ENCODE measurements at places on chromosomes 6 and 20. TPM values are rescaled to one million over a fixed set of nuclear protein-coding genes. Genes with fewer than 3 reads are reported as not detected.

Gene TMEM217
- total RNA-seq = 4.2 TPM

- H3K36me3 ChIP-seq = no peaks in the 10 kb centered on the region
- no peak for DNase-seq
- H3K4me3 ChIP-seq = no peak overlapping the region
- H3K27me3 ChIP-seq = no peaks in the 10 kb centered on the region
- H3K4me1 ChIP-seq = no peaks in the 10 kb centered on the region
These were observed 318.9 kb downstream of the CLIC5 start for GRCh38 chr6:45696738-45697137.

DNA sequence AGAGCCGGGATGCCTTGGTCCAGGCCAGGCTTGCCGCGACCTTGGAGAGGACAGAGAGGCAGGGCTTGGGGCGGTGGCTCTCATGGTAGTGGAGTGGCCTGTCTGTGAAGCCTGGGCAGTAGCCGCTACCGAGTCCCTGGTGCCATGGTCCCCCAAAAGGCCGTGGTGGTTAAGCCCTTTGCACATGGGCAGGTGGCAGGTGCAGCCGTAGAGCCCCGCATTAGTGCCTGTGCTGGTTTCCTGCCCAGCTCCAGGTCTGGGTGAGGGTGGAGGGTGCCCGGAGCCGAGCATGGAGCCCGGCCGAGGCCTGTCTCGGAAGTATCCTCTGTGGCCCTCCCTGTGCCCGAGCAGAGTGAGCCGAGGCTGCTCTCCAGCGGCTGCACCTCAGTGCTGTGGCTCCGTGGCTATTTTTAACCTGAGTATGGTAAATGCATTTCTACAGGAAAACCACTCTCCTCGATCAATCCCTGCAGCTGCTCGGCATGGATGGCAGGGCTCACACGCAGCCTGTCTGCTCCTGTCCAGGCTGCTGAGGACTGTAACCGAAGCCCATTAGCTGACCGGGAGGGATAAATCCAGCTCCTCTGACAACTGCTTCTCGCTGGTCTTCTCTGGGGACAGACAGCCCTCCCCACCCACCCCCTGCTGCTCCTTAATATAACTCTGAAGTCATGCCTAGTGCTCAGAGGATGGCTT lies 36.3 kb upstream of the GATA5 start:
- no peak for DNase-seq
- H3K36me3 ChIP-seq = no peaks in the 10 kb centered on the region
- no peaks in the 10 kb centered on the region for H3K4me1 ChIP-seq
- no peak overlapping the region for H3K27ac ChIP-seq

Gene OPN5
- total RNA-seq = not detected

GRCh38 chr6:25511376-25511775 lies 140.6 kb upstream of the SCGN start:
- H3K4me3 ChIP-seq = no peak overlapping the region
- H3K36me3 ChIP-seq = no peaks in the 10 kb centered on the region
- no peak overlapping the region for H3K27ac ChIP-seq
- H3K27me3 ChIP-seq = no peaks in the 10 kb centered on the region

DNA sequence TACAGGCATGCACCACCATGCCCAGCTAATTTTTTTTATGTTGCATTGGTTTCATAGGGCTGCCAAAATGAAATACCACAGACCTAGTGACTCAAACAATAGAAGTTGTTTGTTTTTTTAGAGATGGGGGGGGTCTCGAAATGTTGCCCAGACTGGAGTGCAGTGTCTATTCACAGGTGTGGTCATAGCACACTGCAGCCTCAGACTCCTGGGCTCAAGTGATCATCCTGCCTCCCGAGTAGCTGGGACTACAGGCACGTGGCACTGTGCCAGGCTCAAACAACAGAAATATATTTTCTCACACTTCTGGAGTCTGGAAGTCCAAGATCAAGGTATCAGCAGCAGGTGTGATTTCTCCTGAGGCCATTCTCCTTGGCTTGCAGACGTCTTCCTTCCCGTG lies 6.6 kb upstream of the SLC16A10 start:
- H3K36me3 ChIP-seq = no peaks in the 10 kb centered on the region
- no peaks in the 10 kb centered on the region for H3K4me1 ChIP-seq
- no peaks in the 10 kb centered on the region for H3K27me3 ChIP-seq
- H3K4me3 ChIP-seq = no peak overlapping the region
- DNase-seq = no peak

- no peaks in the 10 kb centered on the region for H3K27me3 ChIP-seq
- H3K27ac ChIP-seq = no peak overlapping the region
- no peak for DNase-seq
- no peaks in the 10 kb centered on the region for H3K36me3 ChIP-seq
- H3K4me3 ChIP-seq = no peak overlapping the region
- no peaks in the 10 kb centered on the region for H3K4me1 ChIP-seq
These were observed 30.5 kb downstream of the MDGA1 start for GRCh38 chr6:37667050-37667814.

Gene PPP1R14C
- 1.4 TPM for total RNA-seq

Gene CTAGE9
- not detected for total RNA-seq

GRCh38 chr6:122061855-122062254 lies 337.6 kb upstream of the HSF2 start:
- no peaks in the 10 kb centered on the region for H3K27me3 ChIP-seq
- no peaks in the 10 kb centered on the region for H3K4me1 ChIP-seq
- no peaks in the 10 kb centered on the region for H3K36me3 ChIP-seq
- H3K27ac ChIP-seq = no peak overlapping the region
- no peak for DNase-seq

DNA sequence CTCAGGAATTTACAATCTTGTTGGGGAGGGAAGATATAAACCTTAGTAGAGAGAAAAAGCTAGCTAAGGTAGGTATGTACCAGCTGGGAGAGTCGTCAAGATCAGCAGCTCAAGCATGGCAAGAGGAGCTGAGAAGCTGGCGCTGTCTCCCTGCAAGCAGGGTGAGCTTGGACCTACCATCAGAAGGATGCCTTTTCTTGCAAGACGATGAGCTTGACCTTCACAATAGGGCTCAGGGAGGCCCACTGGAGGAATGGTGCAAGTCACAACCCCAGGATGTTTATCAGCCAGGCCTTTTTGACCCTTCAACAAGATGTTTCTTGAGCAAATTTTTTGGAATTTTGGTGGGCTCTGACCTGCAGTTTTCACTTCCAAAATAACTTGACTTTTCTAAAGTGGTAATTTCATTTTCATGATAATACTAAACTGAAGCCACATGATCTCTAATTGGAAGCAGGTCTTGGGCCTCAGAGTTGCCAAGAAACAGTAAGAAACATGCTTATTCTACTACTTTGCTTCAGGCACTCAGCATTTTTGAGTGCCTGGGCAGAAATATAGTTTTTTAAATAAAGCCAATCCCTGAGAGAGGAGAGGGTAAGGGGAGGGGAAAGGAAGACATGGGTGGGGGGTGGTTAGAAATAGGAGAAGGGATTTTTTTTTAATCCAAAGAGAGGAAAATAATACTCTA lies 258.1 kb downstream of the CLIC5 start:
- H3K27ac ChIP-seq = no peak overlapping the region
- H3K36me3 ChIP-seq = no peaks in the 10 kb centered on the region
- no peak for DNase-seq
- no peaks in the 10 kb centered on the region for H3K4me1 ChIP-seq

Gene IL17F
- 2.3 TPM for total RNA-seq

Gene GSTA3
- not detected for total RNA-seq

- H3K27me3 ChIP-seq = no peaks in the 10 kb centered on the region
- no peak for DNase-seq
- H3K27ac ChIP-seq = no peak overlapping the region
- no peaks in the 10 kb centered on the region for H3K36me3 ChIP-seq
- no peak overlapping the region for H3K4me3 ChIP-seq
- no peaks in the 10 kb centered on the region for H3K4me1 ChIP-seq
These were observed 49.2 kb upstream of the TLDC2 start for GRCh38 chr20:36826554-36827244.

GRCh38 chr6:156719720-156720563 lies 57.2 kb upstream of the ARID1B start:
- H3K27me3 ChIP-seq = no peaks in the 10 kb centered on the region
- peak; percentile 74 for DNase-seq
- H3K27ac ChIP-seq = peak overlapping the region; percentile 68
- peaks cover 14% of the 10 kb centered on the region for H3K4me1 ChIP-seq

GRCh38 chr6:15877231-15877630 lies 214.4 kb upstream of the DTNBP1 start:
- no peaks in the 10 kb centered on the region for H3K36me3 ChIP-seq
- H3K27me3 ChIP-seq = no peaks in the 10 kb centered on the region
- H3K4me3 ChIP-seq = no peak overlapping the region
- no peak for DNase-seq

DNA sequence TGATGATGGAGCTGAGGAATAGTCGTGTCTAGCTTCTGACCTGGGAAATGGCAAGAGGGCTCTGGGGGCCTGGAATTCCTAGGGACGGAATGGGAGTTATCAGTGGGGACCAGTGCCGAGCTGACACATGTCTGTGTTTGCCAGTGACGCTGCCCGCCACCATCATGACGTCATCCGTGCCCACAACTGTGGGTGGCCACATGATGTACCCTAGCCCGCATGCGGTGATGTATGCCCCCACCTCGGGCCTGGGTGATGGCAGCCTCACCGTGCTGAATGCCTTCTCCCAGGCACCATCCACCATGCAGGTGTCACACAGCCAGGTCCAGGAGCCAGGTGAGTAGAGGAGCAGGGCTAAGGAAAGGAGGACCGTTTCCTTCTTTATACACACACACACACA lies 3.8 kb upstream of the CUL9 start:
- no peaks in the 10 kb centered on the region for H3K27me3 ChIP-seq
- no peak overlapping the region for H3K4me3 ChIP-seq
- peaks cover 40% of the 10 kb centered on the region for H3K4me1 ChIP-seq
- no peak for DNase-seq
- no peak overlapping the region for H3K27ac ChIP-seq

DNA sequence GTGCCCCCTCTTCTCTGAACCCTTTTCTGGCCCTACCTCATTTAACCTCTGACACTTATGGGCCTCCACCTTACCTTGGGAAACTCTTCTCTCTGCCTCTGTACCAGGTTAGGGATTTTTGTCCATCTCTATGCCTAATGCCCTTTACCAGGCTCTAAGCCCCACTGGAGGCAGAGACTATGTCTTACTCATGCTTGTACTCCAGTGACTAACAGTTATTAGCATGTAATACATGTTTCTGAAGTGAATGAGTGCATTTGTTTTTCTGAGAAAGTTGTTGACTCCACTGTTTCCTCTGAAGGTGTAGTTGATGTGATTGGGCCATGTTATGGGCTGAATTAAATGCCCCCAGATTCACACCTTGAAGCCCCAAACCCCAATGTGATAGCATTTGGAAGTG lies 234.3 kb downstream of the PACRG start:
- H3K27me3 ChIP-seq = no peaks in the 10 kb centered on the region
- no peaks in the 10 kb centered on the region for H3K36me3 ChIP-seq
- no peaks in the 10 kb centered on the region for H3K4me1 ChIP-seq
- no peak overlapping the region for H3K4me3 ChIP-seq
- no peak for DNase-seq
- H3K27ac ChIP-seq = no peak overlapping the region

DNA sequence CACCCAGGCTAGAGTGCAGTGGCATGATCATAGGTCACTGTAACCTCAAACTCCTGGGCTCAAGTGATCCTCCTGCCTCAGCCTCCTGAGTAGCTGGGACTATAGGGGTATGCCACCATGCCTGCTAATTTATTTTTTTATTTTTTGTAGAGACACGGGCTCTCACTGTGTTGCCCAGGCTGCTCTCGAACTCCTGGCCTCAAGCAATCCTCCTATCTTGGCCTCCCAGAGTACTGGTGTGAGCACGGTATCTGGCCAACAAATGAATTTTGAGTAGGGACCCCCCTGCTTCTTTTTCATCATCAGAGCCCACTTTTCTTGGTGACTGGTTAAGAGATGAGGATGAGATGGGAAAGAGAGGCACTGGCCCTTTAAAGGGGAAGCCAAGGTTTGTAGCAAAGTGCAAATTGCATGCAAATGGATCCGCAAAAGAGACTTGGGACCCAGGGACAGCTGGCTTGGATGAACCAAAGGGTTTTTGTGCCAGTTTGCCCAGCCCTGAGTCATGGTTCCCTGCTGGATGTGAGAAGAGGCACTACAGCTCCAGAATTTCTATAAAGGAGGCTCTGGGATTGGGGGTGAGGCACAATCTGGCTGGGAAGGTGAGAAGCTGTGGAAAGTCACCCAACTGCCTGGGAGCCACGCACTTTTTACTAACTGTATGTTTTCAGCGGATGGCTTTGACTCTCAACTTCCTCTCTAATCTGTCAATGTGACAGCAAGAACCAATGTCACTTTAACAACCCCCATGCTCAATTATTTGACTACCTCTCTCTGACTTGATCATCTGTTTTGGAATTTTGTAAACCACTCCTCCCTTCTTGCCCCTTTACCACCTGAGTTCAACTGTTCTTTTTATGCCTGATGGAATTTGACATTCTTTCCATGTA lies 58.7 kb upstream of the RNF24 start:
- H3K36me3 ChIP-seq = no peaks in the 10 kb centered on the region
- no peaks in the 10 kb centered on the region for H3K27me3 ChIP-seq

- no peaks in the 10 kb centered on the region for H3K4me1 ChIP-seq
- no peak overlapping the region for H3K4me3 ChIP-seq
- no peaks in the 10 kb centered on the region for H3K36me3 ChIP-seq
- no peak overlapping the region for H3K27ac ChIP-seq
- H3K27me3 ChIP-seq = no peaks in the 10 kb centered on the region
These were observed 87.2 kb downstream of the PDE7B start for GRCh38 chr6:135938576-135939207.

- H3K4me3 ChIP-seq = no peak overlapping the region
- H3K36me3 ChIP-seq = no peaks in the 10 kb centered on the region
- no peaks in the 10 kb centered on the region for H3K4me1 ChIP-seq
- no peak overlapping the region for H3K27ac ChIP-seq
- no peaks in the 10 kb centered on the region for H3K27me3 ChIP-seq
- no peak for DNase-seq
These were observed 655.0 kb downstream of the QKI start for GRCh38 chr6:164069350-164069990.

Gene STMND1
- not detected for total RNA-seq

Gene FAM217A
- not detected for total RNA-seq

DNA sequence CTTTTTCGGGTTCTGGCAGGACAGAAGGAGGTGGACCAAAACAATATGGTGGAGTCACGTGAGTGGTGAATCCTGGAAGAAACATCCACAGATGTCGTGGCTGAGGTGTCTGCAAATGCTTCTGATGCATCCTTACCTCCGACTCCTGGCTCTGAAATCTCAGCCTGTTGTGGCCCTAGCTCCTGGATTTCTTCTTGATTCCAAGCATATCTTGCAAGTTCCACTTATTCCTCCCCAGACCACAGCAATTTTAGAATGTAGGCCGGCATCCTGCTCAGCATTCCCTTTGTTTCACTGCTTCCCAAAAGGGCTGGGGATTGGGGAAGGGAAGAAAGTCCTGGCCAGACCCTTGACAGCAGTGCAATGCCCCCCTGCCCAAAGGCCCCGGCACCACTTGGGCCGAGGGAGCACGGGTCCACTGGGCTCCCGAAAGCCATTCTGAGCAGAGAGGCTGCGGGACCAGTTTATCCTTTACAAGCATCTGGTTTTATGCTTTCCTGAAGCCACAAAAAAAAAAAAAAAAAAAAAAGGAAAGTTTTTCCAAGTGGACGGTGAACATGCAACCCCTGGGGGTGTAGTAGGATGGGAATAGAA lies 200.9 kb upstream of the RNF24 start:
- DNase-seq = no peak
- H3K4me1 ChIP-seq = no peaks in the 10 kb centered on the region
- H3K27ac ChIP-seq = no peak overlapping the region
- H3K36me3 ChIP-seq = no peaks in the 10 kb centered on the region
- H3K27me3 ChIP-seq = no peaks in the 10 kb centered on the region
- H3K4me3 ChIP-seq = no peak overlapping the region

GRCh38 chr20:32397567-32398084 lies 39.5 kb downstream of the ASXL1 start:
- DNase-seq = no peak
- peaks cover 9% of the 10 kb centered on the region for H3K4me1 ChIP-seq
- no peaks in the 10 kb centered on the region for H3K27me3 ChIP-seq
- H3K36me3 ChIP-seq = peaks cover 5% of the 10 kb centered on the region
